Lower lobe of right lung (tissue), 2 donors: ENCODE measurements at places on chromosomes 16 and 17.

- no peak for DNase-seq
Measured at GRCh38 chr16:82643936-82644630, 17.3 kb downstream of the CDH13 start.

DNA sequence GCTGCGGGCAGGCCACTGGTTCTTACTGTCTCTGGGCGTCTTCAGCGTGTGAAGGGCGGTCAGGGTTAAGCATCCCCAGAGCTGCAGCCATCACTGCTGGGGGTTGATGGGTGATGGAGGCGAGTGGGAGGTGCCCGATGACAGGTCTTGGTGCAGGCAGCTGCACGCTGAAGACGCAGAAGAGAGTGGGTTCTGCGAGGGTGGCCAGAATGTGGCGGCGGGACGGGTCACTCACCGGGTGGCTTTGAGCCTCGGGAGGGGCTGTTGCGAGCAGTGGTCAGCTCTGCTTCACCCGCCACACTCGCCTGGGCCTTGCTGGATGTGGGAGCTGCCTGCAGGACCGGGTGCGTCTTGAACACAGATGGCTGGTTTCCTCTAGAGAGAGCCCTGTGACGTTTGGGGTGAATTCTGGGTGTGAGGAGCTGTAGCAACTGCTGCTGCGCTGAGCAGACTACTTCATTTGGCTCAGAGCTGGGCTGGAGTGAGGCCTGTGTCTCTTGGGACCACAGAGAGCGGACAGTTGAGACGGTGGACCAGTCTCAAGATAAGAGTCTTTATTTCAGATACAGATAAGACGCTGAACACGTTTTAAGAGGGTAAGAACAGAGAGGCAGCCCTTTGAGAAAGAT, 44.6 kb upstream of the ZNF750 start:
- DNase-seq: no peak

- DNase-seq: no peak
Measured at GRCh38 chr17:45977976-45978626, 20.9 kb upstream of the STH start.

DNA sequence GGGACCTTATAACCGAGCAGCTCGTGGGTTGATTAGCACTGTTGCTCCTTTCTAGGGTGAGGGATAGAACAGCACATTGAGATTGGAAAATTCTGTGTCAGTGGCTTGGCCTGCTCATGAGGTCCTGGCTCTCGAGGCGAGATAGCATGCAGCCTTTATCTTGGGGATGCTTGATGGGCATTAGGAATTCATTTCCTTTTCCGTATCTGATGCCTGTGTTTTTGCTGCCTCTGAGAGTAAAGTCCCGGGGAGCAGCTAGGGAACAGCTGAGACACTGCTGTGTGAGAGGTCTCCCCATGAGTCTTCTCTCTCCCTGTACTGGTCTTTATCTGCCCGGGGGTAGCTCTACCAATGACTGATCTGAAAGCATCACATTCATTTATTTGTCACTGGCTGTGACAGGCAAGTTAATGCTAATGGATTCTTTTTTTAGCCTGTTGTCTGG, 14.5 kb downstream of the MSI2 start:
- no peak for DNase-seq

GRCh38 chr17:78789663-78790181, 7.6 kb upstream of the CYTH1 start:
- peak; percentile 87 for DNase-seq

DNA sequence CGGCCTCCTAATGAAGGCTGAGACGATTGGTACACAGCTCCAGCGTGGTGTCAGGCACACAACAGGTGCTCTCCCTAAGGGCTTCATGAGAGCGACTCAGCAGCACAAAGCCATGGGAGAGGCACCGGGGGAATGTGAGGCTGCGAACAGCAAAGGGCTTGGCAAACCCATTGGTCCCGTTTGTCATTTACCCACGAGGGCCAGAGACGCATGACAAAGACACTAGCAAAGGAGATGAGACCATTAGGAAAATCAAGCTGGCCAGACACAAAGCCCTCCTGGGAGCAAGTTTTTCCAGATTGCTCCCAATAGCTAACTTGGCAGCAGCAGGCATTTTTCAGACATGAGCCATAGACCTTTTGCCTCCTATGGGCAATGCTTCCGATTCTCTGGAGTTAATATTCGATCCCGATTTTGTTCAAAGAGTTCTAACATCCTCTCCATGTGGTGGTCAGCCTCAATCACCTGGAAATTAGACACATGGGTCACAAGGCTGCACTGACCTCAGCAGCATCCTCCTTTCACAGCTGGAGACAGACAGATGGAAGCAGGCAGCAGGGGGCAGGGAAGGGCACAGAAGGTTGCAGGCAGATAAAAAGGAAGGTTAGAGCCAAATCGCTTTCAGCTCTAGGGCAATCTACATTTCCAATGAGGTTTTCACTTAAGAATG, 38.2 kb downstream of the TK2 start:
- no peak for DNase-seq

DNA sequence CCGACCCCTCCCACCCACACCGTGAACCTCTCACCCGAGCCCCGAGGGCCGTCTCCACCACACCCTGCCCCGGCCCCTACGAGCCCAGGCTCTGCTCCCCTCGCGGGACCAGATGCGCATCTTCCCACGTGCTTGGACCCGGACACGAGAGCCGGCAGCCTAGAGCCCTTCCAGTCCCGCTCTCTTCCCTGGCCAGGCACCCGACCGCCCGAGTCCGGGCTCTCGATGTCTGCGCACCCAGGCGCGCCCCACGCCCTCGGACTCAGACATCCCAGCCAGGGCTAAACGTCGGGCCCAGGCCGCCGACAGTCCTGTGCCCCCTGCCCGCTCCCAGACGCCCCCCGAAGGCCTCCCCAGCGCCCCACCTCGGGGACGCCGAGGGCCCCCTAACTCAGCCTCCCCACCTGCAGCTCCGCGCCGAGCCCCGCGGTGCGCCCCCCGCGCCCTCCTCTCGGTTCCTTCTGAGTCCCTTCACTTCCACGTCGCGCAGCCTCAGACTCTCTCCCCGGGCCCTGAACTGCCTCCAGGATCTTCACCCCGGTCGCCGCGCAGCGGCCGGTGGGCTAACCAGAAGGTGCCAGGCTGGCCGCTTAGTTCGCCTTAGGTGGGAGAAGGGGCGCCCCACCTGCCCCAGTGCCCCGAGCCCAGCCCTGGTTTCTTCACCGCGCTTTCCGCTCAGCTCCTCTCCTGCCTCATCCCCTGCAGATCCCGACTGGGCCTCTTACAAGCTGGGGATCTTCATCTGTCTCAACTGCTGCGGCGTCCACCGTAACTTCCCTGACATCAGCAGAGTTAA, 688 bp downstream of the ADAP2 start:
- peak; percentile 57 for DNase-seq
